ENCODE measurements at places on chromosomes 11 and 22. TPM values are rescaled to one million over a fixed set of nuclear protein-coding genes. Genes with fewer than 3 reads are reported as not detected.
A peak's percentile ranks its signal among the peaks of the same experiment; 100 is the strongest.

OVOL1 gene
- polyA plus RNA-seq = not detected

FDX1 gene
- polyA plus RNA-seq = 4.8 TPM

TRPM5 gene
- polyA plus RNA-seq = not detected

DNAJB7 gene
- not detected for polyA plus RNA-seq

MS4A4A gene
- polyA plus RNA-seq = not detected

CABP7 gene
- polyA plus RNA-seq = 0.06 TPM

NAA40 gene
- 24.7 TPM for polyA plus RNA-seq

TXN2 gene
- 166 TPM for polyA plus RNA-seq

SYCE3 gene
- polyA plus RNA-seq = not detected

SCGB1D2 gene
- polyA plus RNA-seq = not detected

RIMBP3C gene
- 0.05 TPM for polyA plus RNA-seq

WBP2NL gene
- polyA plus RNA-seq = not detected

KREMEN1 gene
- polyA plus RNA-seq = 5.1 TPM

NLRP14 gene
- not detected for polyA plus RNA-seq

- no peak for DNase-seq
Measured at GRCh38 chr11:45648931-45649330, 16.5 kb downstream of the CHST1 start.

DNA sequence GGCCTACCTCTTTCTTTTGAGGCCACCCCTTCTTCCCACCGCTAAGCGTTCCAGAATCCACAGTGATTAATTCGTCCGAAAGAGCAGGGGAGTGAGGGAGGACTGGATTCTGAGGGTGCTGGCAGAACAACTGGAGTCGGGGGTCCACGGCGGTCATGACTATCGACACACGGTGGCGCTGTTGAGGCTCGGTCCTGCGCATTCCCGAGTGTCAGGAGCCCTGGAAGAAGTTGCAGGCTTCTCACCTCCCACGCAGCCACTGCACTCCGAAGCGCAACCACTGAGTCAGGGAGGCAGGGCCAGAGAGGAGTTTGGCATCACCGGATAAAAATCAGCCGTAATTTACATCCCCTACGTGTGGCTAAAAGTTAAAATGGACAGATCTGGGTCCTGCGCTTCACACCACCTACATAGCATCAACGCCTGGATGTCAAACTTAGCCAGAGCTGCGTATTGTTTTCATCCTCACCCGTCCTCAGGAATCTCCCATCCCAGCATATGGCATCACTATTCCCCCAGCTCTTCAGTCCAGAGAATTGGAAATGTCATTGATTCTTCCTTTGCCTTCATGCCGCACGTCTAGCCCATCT lies 10.7 kb upstream of the CTSF start:
- peak; percentile 77 for DNase-seq

DNA sequence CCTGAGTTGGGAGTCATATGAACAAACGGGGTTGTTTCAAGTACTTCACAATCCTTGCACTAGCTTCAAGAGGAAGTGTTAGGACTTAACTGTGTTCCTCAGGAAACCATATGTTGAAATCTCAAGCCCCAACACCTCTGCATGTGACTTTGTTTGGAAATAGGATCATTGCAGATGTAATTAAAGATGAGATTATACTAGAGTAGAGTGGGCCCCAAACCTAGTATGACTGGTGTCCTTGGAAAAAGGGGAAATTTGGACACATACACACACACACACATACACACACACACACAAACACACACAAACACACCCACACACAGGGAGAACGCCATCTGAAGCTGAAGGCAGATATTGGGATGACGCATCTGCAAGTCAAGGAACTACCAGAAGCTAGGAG lies 6.4 kb upstream of the CEP295 start:
- DNase-seq = no peak

GRCh38 chr11:17719028-17719937 lies at the start of gene MYOD1:
Gene MYOD1 (plus strand): TSS chr11:17719571. CDS start chr11:17719783, 212 bp downstream.
- DNase-seq = no peak

DNA sequence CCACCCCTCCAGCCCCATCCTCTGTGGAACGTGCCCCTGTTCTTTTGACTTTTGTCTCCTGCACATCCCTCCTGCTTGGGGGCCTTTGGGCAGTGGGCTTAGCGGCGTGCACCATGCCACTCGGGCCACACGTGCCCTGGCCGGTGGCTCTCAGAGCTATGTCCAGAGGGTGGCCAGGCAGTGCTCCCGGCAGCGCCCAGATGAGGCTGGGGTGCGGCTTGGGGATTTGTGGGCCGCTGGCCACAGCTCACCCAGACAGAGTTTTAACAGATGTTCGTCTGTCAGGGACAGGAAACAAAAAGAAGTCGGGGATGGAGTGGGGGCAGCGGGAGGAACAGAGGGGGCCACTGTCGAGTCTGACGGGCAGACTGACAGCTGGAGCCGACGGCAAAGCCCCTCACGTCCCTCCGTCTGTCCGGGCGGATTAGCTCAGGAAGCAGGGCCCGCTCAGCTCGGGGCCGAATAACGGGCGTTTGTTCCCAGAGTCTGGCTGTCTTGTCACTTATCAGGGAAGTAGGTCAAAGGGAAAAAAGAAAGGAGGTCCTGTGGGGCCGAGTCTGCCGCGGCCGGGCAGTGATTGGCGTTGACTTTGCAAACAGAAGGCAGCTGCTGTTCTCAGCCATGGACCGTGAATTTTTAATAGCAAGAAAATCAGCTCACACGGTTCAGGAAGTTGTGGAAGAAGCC lies 61.6 kb downstream of the LRP5 start:
- peak; percentile 15 for DNase-seq

- no peak for DNase-seq
Measured at GRCh38 chr22:43847376-43848289, 14.7 kb downstream of the SULT4A1 start.

GRCh38 chr11:15985860-15986139 lies 370.5 kb downstream of the SOX6 start:
- DNase-seq = no peak

DNA sequence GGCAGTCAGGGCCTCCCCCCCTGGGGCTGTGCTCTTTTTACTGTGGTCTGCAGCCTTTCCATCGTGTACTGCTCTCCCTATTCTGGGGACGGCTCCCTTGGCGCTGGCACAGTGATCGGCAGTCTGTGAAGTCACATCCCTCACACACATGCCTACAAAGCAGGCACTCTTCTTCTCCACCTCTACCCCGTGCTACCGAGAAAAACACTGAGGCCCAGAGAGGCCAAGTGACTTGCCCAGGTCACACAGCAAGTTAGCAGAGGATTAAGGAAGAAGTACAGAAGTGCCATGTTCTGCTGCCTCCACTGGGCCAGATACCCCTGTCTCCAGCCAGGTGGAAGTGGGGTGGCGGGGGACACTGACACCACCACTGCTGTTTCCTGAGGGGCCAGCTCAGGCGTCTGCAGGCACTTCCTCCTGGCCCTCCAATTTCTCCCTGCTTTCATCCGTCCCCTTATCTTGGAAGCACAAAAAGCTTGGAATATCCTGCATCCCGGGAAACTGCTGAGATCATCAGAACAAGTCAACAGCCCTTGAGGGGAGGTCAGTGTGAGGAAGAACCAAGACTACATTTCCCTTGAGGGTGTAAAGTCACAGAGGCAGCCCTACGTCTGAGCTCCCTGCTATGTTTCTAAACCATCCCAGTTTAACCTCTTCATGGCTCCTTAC lies 30.2 kb upstream of the KLHL35 start:
- no peak for DNase-seq

DNA sequence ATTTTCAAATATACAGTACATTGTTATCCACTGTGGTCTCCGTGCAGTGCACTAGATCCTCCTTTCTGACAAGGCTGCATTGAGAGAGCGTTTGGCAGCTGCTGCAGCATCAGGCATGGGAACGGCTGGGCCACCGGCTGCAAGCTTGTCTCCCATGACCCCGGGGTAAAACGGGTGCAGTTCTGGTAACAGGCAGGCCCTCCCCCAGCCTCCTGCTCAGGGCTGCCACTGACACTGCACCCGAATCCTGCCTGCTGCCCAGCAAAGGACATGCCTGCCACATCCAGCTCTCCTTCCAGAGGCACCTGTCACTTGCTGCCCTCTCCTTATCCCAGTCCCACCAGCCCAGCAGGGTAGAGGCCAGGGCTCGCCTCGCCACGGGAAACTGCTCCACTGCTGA lies 124.5 kb upstream of the TMEM45B start:
- no peak for DNase-seq

DNA sequence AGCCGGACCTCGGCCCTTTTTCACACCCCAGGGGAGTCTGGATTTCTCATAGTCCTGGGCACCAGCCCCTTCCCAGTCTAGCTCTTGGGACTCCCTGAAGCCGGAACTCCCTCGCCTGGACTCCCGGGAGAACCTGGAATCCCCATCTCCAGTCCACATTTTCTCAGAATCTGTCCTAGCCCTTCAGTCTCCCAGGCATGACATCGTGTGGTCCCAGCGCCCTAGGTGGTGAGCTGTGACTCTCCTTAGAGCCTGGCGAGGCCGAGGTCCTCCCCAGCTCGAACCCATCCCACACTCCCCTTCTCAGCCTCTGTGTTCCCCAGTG lies 673 bp upstream of the DUSP18 start:
- no peak for DNase-seq

GRCh38 chr11:119488256-119488995 lies 65.5 kb upstream of the THY1 start:
- DNase-seq = no peak

GRCh38 chr11:83571302-83571701 lies 285.1 kb upstream of the CCDC90B start:
- peak; percentile 65 for DNase-seq

DNA sequence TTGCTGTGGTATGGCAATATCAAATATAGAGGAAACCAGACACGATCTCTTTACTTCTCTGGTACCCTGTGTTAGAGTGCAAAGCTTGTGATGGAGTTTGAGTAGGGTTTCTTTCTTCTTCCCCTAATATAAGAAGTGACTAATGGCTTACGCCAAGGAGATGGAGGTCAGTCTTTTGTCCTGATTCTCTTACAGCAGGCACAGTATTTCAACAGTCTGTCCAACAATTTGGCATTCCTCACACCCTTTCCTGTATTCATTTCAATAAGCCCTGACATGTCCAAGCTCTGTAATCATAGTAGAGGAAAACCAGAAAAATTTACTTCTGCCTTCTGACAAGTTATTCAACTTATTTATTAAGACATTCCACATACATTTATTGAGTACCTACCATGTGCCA lies 546.2 kb downstream of the TMEM135 start:
- DNase-seq = no peak

GRCh38 chr11:123301696-123302400 lies 106.8 kb upstream of the CLMP start:
- DNase-seq = peak; percentile 11

- DNase-seq = no peak
Measured at GRCh38 chr11:118656563-118657165, 22.8 kb downstream of the TREH start.

- peak; percentile 50 for DNase-seq
Measured at GRCh38 chr22:23767673-23768548, at the start of gene CHCHD10. Gene CHCHD10 (minus strand): TSS chr22:23767972. CDS start chr22:23767874, 98 bp downstream.

- DNase-seq = peak; percentile 49
Measured at GRCh38 chr11:47148903-47149531, 27.7 kb downstream of the ARFGAP2 start.

- no peak for DNase-seq
Measured at GRCh38 chr11:12319988-12320387, 57.4 kb upstream of the PARVA start.

DNA sequence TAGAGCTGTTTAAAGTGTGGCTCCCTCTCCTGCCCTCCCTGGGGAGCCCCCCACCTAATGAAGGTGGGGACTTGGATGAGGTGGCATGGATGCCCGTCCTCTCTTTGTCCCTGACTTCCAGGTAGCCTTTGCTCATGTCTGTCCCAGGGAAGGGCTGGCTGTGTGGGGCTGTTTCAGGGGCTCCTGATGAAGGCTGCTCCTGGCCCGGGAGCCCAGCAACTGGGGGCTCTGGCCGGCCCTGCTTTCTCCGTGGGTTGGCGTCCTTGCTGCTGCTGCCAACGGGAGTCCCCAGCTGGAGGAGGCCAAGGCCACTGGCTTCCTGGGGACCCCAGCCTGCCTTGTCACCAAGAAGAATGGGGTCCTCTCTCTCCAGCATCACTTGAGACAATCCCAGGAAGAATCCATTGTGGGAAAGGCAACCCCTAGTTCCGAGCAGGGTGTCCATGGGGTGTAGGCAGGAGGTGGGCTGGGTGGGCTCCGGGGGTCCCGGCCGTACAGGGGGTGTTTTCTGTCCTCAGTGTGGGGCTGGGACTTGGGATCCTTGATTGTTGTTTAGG lies 13.2 kb downstream of the GRAMD4 start:
- no peak for DNase-seq

DNA sequence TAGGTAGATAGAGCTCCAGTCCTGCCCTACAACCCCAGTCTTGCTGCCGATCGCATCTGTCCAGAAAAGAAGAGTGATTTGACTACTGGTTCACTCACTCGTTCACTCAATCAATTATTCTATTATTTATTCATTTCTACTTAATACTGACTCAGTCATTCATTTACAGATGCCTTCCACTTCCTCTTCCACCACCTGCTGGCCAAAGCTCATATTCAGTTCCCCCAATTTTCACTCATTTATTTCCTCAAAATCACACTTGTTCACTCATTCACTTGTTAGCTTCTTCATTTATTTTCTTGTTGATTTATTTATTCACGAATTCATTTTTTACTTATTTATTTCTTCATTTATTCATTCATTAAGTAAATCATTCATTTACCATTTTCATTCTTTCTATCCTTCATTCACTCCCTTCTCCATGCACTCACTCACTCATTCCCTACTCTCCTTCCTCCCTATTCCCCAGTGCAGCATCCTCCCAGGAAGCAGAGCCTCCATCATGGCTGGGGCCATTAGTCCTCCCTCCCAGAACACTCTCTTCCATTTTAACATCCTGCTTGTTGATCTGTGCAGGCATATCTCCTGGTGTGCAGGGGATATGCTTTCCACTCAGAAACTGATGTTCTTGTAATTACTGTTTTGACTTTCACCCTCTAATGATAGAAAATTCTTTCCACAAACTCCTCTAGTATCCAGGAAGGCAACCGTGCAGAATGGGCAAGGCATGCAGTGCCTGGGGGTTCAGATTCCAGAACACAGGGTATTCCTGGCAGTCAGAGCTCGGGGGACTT lies 281.0 kb downstream of the TENM4 start:
- no peak for DNase-seq

- no peak for DNase-seq
Measured at GRCh38 chr22:36405671-36406538, 18.1 kb upstream of the MYH9 start.

DNA sequence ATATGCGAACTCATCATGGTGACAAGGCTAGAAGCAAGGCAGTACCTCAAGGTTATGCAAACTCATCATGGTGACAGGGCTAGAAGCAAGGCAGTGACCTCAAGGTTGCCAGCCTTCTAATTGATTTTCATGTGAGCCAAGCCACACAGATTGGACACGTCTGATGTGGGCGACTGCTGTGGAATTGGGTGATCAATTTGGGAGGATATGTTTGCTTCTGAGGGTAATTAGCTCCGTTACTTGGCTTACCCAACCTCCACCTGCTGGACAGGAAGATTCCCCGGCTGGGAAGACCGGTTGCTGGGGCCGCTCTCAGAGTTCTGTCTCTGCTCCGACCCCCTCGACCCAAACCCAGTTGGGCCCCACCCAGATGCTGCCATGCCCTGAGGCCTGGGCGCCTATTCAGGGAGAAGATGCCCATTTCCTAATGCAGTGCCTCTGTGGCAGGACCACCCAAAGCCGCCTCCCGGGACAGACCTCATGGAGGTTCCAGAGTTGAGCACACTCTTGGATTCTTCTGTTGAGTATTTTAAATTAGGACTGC lies 69.9 kb upstream of the SHANK2 start:
- DNase-seq = no peak

GRCh38 chr22:33569559-33569958 lies 350.7 kb downstream of the LARGE1 start:
- DNase-seq = no peak

GRCh38 chr11:18282626-18283025 lies 16.6 kb downstream of the SAA1 start:
- DNase-seq = no peak

Measured in IMR-90 (cell line).